ENCODE measurements at places on chromosomes 2 and 18.

- no peak for DNase-seq
Measured at GRCh38 chr2:240818293-240819125, 1.5 kb downstream of the KIF1A start.

GRCh38 chr2:71070294-71071093, 2.0 kb downstream of the NAGK start:
- no peak for DNase-seq

GRCh38 chr2:239349453-239350135, 51.2 kb downstream of the HDAC4 start:
- no peak for DNase-seq

DNA sequence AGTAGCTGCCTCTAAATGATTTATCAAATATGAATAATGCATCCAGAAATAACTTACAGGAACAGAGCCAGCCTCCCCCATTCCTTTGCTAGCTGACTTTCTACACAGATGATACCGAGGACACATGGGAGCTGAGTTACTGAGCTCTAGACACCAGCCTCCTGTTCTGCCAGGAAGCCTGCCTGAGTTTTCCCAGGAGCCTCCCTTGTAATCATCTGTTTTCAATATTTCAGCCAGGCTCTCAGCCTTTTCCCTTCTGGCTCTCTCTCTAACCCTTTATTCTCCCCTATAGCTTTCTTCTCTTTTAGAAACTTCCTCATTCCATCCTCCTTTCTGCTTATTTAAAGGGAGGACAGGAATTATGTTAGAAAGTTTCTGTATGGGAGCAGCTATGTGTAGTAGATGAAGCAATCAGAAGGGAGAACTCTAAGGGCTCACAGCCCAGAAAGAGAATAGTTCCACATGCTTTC, 911.6 kb downstream of the TDRD15 start:
- no peak for DNase-seq

DNA sequence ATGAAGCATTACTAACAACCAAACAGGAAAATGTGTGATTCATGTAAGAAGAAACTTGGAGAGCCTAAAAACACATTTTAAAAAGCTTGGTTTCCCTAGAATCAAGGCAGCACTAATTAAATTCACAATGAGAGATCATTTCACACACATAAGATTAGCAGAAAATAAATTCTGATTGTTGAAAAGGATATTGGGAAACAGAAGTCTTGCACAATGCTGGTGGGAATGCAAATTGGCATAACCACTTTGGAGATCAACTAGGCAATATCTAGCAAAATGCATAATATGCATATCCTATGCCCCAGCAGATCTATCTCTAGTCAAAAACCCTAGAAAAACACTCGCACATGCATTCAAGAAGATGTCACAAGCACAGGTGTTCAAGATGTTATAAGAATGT, 75.3 kb upstream of the SIX3 start:
- no peak for DNase-seq

DNA sequence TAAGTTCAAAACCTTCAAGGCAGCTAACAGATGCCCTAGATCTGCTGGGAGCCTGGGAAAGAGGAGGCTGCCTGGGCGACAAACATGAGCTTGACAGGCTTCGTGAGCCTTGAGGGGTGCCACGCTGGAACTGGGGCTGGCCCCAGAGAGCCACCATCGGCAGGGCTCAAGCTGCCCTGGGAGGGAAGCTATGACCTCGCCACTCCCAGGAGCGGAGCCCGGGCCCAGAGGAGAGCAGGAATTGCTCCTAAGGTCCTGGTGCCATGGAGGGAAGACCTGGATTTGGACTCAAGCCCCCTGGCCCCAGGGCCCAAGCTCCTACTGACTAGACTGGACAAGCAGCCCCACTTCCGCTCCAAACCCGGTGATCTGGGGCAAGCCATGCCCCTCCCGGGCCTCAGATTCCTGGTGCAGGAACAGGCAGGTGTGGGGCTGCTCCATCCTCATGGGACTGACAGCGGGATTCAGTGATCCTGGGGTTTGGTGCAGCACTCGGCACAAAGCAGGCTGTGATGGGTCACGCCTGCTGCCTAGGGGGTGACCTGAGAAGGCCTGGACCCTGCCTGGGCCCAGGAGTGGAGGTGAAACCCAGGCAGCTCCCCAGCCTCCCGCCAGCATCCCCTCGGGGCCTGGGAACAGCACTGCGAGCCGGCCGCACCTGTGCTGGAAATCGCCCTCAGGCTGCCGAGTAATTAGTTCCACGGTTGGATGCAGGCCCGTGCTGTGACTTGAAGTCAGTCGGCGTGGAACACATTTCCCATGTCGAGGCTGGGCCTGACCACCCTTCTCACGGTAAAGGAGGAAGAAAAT, 246.9 kb downstream of the NDUFA10 start:
- DNase-seq = no peak

GRCh38 chr2:14297340-14297739, 335.2 kb upstream of the LRATD1 start:
- DNase-seq = no peak

GRCh38 chr2:168436840-168437239, 19.2 kb upstream of the CERS6 start:
- no peak for DNase-seq

DNA sequence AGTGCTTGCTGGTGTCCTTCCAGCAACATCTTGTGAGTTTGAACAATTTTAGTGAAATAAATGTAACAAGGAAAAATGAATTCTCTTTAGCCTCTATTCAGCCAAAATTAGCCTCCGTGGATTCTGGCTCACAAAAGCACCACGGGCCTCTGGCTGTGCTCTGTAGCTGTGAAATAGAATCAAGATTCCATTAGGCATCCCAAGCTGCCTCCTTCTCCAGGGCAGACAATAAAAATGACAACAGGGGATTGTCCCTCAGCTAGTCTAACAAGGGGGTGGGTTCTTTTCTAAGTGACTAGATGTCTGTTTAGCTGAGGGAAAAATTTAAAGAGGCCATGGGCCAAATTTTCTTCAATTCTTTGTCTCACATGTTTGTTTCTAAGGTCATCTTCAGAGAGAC, 254.7 kb upstream of the FIGN start:
- DNase-seq = no peak

DNA sequence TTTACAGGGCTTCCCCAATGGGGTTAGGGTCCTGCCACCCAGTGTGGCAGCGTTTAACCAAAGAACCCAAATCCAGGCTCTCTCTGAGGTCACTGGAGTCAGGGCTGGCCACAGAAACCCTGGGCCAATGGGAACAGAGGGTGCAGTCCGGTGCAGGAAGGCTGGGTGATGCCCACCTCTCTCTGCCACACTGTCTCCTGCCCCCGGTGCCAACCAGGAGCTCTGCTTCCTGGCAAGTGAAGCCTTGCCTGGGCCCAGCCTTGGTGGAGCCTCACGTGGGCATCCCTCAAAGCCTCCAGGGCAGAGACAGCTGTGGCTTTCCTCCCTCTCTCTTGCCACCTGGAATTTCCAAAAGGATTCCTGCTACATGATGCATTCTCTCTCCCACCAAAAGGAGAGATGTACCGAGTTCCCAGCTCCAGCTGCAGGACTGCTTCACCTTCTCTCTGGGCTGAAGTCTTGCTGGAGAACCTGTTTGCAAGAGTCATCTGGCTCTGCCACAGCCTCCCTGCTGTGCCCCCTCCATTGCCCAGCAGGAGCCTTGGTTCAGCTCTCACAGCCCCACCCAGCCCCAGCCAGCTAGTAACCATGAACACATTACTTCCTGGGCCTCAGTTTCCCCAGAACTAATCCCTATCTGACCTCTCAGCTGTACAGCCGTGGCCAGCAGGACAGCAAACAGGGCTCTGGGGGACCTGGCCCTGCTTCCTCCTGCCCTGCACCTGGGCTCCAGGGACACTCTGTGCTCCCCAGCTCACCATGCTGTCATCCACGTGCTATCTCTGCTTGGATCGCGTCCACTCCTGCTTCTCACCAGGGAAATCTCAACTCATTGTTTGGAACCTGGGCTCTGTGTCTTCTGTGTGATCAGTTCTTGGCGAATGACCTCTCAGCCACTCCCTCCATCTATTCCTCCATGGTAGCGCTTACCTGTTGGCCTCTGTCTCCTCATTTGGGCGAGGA, 43.4 kb downstream of the KCNF1 start:
- no peak for DNase-seq

DNA sequence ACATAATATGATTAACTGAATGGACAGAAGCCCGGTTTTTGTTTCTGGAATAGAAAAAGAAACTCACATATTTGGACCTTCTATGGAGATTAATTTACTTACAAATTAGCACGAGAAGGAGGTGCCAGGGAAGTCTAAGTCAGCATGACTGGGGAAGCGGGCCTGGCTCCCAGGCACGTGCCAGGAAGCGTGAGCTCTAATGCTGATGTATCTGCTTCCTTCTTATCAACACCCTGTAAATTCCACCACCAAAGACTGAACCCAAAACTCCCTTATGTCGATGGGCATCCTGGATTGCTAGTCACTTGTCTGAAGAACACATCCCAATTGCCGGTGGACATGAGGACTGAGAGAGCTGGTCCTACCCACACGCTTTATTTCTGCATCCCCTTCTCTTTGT, 134.5 kb downstream of the GALNT14 start:
- no peak for DNase-seq

DNA sequence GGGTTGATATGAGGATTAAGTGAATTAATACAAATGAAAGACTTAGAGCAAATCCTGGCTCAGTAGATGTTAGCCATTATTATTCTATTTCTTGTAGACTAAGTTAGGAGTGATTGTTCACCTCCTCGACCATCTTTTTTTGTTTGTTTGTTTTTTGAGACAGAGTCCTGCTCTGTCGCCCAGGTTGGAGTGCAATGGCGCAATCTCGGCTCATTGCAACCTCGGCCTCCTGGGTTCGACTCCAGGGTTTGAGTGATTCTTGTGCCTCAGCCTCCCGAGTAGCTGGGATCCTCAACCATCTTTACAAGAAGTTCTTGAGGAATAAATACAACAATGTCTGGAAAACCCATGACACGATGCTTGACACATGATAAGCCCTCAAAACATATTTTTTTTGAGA, 12.7 kb downstream of the TRIM54 start:
- DNase-seq = no peak

- no peak for DNase-seq
Measured at GRCh38 chr2:226705965-226706364, 93.7 kb downstream of the IRS1 start.

DNA sequence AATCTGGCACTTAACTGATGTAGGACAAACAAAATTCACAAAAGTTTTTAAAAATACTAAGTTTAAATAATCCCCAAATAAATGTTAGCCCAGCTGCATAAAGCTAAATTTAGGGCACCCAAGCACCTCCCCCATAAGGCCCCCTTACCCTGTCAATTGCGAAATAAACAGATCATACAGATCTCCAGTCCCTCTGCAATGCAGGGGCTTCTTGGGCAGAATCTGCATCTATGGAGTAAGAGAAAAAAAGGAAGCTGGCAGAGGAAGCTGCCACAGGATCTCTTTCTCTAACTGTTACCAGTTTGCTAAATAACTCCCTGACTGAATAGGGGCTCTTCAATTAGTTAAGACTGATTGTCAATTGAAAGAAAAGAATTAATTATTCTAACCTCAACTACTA, 117.7 kb downstream of the MEMO1 start:
- DNase-seq = no peak

DNA sequence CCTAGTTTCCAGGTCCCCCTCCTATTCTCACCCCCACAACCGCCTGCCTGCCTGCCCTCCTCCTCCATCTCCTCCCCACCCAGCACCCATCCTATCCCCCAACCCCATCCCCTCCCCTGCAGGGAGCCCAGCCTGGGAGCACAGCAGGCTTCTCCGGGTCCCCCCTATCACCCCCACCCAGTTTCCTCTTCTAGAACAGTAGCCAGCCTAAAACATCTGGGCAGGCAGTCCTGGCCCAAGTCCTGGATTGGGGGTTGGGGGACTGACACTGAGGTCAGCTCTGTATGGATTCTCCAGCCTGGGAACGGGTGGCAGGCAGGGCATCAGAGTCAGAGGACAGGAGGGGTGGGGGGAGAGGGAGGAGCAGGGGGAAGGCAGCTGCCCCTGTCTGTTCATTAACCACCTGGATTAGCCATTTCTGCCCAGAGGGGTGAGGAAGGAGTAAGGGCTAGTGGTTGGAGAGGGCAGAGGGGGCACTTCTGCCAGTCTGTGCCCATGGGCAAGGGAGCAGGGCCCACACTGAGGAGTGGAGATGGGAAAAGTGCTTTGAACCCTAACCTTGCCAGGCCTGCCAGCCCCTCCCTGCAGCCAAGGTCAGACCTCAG, 60.0 kb downstream of the TNS1 start:
- DNase-seq = no peak

DNA sequence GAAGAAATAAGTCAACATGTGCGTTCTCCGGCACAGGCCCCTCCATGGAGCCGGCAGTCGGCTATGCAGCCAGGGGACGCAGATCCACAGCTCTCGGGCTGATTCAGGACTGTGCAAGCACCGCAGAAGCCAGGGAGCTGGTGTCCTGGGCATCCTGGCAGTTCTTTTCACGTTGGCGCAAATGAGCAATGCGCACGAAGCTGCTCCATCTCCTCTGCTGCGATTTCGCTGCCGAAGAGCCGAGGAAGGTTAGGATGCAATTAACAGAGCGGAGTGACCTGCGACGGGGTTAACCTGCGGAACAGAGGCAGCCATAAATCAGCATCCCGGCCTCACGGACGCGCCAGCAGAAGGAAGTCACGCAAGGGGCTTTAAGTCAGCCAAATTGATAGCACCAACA, 107.1 kb upstream of the POU3F3 start:
- no peak for DNase-seq

DNA sequence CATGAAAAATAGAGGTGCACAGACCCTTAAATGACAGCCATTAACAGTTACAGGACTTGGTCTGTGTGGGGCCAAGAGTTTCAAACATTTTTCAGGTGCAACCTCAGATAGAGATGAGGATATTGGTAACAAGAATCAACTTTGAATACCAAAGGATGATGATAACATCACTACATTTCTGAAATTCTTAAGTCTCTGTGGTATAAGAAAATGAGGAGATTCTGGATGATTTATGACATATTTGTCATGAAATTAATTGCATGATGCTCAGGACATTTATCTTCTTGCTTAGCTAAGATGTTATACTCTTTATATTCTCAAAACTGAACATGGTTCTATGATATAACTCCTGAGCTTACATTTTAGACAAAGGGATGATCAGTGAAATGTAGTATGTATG, 471.8 kb upstream of the CWC22 start:
- no peak for DNase-seq

DNA sequence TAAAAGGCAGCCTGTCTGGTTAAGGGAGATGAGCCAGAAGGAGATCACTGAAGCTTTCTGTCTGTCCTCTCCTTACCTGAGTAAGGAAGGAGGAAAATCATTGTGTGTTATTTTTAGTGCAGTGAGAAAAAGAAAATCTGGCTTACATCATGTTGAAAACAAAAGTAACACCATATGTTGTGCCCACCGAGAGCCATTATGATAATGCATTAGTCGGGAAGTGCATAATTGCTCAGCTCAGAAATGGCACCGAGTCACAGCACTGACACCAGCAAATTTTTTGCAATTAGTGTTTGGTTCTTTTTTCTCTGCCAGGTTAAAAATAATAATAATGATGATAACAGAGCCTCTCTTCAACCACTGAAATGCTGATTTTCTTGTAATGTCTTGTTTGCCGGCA, 46.6 kb downstream of the HNMT start:
- no peak for DNase-seq

- DNase-seq = no peak
Measured at GRCh38 chr18:61653823-61654551, 238.8 kb downstream of the RNF152 start.

Data from non-pigmented ciliary epithelial cell (primary cell).